Lung (tissue), 17 donors: ENCODE measurements at places on chromosomes 16 and 17.

- DNase-seq: no peak
These were observed 26.3 kb downstream of the FOXL1 start for GRCh38 chr16:86604436-86605193.

DNA sequence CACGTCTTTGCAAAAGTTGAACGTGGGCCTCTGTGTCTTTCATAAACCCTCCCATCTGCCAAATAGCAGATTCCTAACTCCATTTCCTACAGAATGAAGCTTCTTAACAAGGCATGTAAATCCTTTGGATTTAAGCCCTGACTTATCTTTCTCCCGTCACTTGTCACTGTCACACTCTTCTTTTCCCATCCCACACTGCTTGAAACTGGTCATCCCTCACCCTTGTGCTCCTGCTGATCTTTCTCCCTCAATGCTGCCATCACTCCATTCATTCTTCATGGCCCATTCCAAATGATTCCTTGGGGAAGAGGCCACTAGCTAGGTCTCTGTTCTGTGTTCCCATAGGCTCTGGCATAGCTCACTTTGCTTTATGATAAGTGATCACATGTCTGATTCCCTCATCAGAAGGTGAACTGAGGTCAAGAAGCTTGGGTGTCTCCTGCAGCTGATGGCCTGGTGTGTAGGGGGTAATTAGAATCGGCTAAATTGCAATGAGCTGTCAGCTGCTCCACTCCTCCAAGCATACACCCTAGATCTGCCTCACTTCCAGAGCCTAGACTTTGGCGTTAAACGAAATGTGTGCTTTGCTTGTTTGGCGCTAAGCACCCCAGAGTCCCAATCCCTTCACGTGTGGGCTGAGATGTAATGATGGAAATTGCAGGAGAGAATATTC is 61.7 kb downstream of the PECAM1 start:
- no peak for DNase-seq

GRCh38 chr16:24784121-24784520 is 54.7 kb downstream of the TNRC6A start:
- DNase-seq: no peak

DNA sequence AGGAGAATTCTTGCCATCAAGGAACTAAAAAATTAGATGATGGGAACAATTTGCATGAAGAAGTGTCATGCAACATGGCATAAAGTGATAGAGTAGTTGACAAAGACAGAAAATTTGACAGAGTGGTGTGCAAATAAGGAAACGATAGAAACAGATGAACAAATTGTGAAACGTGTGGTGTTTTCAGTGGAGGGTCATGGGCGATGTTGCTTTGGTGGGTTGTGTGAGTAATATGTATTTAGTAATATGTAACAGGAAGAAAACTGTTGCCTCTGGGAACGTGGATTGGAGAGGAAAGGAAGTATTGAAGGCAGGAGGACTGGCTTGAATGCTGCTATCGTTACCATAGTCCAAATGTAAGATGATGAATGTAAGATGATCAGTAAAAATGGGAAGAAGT is 3.6 kb downstream of the COX10 start:
- DNase-seq: no peak

DNA sequence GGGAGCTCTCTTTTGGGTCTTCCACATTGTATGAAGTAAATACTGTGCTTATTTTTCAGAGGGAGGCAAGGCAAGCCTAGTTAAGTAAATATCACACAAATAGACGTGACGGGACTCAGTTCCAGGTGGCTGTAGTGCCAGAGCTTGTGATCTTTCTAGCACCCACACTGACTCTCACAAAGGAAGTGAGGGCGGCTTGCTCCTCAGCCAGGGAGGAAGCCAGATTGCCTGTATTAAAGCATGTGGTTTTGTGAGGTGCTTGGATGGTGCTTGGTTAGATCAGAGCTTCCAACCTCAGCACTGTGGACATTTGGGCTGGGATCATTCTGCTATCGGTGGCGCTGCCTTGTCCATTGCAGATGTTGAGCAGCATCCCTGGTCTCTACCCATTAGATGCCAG is 80.1 kb downstream of the VAT1L start:
- no peak for DNase-seq

DNA sequence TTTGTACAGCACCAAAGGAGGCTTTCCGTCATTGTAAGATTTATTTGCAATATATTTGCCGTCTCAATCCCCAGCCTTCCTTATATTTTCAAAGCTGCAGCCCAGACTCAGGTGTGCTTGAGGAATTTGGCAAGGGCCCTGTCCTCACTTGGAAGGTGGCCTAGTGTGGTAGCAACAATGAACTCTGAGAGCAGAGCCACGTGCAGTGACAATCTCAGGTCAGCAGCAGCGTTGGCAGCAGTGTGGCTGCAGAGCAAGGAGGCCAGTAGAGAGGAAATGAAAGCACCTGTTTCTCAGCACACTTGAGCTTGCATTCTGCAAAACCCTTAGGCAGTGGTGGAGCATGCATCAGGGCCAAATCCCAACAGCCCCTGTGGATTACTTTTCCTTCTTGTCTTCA is 613.5 kb downstream of the RBFOX1 start:
- DNase-seq: no peak

DNA sequence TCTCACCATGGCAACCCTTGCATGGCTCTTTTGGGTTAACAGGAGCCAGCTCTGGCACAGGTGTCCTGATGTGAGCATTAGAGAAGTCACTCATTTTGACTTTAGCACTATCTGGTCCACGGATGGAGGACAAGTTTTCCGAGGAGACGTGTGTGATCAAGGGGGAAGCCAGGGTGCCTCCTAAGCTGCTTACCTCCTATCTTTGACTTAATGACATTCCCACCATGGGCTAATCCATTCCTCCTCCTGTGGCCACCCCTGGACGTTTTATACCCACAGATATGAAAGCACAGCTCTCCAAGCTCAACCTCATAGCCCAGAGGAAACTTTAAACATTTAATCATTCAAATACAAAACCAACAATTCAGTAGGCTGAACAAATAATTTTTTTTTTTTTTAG is 18.8 kb downstream of the MPP2 start:
- no peak for DNase-seq

DNA sequence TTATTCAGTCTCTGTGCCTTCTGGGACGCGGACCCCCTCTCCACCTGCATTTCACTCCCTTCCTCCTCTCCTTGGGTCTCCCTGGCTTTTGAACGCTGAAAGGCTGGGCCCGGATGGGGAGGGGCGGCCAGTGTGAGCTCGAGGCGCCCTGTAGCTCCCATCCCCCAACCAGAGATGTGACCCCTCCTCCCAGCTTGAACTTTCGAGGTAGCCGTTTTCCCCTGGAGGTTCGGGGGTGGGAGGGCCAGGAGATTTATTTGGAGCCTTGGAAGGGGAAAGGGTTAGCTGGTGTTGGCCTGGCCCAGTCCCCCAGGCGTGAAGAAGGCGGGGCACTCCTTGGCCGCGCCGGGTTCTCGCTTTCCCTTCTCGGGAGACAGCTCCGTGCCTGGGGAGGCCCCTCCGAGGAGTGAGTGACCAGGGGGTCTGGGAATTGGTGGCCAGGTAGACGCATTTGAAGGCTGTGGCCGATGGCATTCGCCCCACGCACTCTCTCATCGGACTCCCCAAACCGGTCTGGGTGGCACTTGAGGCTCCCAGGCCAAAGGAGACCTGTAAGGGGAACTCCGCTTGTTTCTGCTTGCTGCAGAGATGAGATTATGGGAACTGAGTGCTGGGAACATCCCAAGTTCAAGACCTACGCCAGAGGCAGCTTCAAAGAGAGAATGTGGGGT is 942 bp downstream of the LDAF1 start:
- peak; percentile 70 for DNase-seq

DNA sequence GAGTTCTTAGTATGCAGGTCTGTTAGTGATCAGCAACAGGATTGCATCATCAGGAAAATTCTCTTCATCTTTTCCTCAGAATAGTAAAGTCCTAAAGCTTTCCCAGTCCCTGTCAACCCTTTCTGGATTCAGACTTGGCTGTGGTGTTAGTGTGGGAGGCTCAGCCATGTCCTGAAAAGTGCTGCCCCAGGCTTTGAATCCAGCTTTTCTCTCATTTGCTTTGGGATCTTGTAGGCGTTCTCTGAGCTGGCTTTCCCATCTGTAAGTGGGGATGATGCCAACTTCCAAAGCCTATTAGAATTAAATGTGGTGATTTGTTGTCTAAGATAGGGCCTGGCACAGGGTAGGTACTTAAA is 3.0 kb downstream of the ALKBH5 start:
- peak; percentile 30 for DNase-seq

DNA sequence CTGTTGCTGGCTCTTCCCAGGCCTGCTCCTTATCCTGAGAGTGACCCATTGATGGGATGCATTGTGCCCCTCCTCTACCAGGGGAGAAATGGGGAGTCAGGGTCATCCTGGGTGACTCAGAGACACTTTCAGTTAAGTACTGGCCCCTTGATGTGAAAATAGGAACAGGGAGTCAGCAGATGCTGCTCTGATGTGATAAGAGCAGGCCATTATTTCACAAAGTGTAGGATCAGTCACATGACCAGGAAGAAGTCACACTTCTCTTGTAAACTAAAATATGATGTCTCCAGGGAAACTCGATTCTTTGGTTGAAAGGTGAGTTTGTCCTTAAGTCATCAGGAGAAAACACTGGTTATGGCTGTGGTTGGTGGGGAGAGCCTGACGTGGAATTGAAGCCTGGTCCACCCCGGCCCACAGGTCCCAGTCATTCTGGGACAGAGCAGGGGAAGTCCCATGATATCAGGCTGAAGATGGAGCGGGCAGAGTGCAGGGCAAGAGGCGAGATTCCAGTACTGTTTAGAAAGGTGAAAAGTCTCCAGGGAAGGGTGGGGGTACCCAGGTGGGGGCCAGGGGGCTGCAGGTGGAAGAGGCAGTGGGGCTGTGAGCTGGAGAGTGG is 88.6 kb upstream of the NLRP1 start:
- DNase-seq: no peak

DNA sequence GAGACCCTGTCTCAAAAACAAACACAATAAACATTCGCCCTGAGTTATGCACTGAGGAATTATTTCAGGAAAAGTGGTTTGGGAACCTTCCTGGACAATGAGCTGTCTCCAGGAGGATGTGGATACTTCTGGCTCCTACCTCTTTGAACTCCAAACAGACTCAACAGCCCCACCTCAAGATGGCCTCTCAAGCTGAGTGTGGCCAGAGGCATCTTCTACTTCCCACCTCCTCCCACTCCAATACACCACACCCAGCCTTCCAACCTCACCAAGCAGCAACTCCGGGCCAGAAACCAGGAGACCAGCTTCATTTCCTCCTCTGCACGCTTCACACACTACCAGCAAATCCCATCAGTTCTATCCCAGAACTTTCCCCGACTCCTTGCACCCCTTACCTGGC is 11.6 kb downstream of the HBQ1 start:
- no peak for DNase-seq

DNA sequence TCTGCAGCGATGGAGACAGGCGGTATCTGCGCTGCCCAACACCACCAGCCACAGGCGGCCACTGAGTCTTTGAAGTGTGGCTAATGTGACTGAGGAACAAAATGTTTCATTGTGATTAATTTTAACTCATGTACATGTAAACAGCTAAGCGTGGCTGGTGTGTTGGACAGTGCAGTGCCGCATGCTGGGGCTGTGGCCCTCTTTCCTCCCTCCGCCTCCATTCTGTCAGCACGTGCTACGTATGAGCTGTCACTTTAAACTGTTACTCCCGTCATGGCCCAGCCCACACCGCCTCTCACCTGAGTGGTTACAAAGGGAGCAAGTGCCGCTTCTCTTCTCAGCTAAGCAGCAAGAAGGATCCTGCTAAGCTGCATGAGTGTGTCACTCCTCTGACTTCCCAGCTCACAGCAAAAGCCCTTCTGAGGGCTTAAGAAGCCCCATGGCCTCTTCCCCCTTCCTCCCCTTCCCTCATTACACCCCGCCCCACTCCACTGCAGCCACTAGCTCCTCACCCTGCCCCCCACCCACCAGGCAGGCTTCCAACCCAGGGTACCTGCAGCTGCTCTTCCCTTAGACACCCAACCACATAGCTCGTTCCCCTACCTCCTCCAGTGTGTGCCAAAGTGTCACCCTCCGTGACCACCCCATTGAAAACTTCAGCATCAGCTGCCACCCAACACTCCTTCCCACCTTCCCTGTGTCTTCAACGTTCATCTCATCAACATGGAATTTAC is 15.0 kb downstream of the HASPIN start:
- DNase-seq: peak; percentile 44

DNA sequence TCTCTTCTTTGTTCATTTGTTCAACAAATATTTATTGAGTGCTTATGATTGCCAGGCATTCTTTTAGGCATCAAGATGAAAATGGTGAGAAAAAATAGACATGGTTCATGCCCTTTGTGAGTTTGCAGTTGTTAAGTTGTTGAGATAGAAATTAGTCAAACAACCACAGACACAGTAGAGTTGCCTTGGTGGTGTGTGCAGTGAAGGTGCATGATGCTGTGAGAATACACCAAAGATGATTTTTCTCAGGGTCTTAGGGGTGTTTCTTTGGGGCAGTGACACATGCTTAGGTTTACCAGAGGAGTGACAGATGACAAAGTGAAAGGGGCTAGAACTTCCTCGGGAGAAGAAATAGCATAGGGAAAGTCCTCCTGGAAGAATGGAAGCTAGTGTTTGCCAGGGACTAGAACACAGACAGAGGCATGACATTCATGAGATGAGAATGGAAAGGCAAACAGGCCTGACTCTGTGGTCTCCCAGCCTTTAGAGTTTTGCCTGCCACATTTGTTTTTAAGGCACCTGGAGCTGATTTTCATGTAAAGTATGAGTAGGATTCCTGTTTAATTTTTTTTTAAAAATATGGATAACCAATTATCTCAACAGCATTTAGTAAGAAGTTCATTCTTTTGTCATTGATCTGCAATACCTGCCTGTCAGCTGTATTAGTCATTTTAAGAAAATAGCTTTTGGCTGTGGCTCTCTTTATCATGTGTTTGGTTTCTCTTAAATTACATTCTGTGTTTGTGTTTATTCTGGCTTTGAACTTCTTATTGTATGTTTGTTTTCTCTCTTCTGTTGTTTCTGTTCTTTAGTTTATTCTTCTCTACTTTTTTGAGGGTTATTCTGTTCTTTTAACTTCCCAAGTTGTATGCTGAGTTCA is 36.6 kb downstream of the CYLD start:
- no peak for DNase-seq

GRCh38 chr16:19771796-19772195 is 53.7 kb downstream of the IQCK start:
- no peak for DNase-seq

GRCh38 chr16:8998108-8998507 is 34.4 kb upstream of the USP7 start:
- no peak for DNase-seq

- DNase-seq: no peak
These were observed 99.5 kb downstream of the SYCE1L start for GRCh38 chr16:77298418-77299360.

DNA sequence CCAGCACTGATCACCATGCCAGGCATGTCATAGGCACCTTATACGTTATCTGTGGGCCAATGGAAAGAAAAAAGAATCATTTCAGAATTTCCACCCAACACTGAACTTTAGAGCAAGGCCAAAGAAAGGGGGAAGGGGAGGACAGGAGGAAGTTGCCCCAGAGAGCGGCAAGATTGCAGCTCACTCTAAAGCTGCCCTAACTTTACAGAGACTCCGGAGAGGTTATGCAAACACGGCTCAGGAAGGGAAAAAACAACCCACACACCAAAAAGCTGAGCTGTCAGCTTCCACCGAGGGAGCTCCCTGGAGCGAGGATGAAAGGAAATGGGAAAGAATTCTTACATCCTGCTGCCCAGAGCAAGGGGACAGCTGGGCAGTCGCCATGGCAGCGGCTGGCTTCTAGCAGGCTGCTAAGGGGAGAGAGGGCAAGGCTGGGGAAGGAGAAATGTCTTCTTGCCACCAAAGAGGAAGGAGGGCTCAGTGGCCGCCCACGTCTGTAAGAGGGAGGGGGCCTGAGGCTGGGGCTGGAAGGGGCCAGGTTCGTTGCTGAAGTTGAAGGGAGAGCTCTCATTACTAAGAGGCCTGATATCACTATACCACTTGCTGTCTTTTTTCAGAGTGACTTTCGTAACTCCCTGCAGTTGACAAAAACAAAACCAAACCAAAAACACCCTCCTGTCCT is 18.2 kb downstream of the COTL1 start:
- DNase-seq: peak; percentile 91
